ENCODE measurements at places on chromosomes 7 and 10.
A peak's percentile ranks its signal among the peaks of the same experiment; 100 is the strongest.

DNA sequence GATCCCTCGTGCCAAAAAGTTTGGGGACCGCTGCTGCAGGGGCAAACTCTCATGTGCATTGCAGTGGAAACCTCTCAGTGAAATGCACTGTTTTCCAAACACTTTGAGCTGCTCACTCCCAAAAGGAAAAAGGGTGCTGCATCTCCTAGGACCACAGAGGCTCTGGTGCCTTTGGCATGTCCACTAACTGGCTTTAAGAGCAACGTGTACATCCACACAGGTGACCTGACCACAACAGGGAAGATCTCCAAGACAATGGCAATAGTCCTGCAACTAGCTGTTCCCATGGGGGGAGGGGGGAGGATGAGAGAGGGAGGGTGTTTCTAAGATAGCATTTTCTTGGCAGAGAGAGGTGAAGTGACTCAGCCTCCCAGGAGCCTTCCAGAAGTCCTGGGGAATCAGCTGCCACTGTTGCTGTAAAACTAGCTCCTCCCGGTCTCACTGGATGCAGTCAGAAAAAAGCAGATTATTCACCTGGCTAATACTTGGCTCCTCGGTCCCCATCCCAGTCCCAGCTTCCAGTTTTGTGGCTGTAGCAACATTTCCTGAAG is 181.7 kb downstream of the HECW1 start:
- no peak for DNase-seq

DNA sequence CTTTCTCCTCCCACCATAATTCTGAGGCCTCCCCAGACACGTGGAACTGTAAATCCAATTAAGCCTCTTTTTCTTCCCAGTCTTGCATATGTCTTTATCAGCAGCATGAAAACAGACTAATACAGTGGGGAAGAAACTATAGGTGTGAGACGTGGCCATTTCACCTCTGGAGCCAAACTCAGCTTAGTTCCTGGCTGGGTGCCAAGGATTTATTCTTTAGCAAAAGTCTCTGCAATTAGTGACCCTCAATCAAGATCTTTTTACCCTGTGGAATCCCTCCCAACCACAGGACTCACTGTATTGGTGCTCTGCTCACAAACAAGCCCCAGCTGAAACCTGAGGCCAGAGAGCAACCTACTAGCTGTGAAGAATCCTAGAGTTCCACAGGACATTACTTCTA is 28.1 kb upstream of the SFTPD start:
- DNase-seq, result peak; percentile 4

- no peak for DNase-seq
These were observed 12.2 kb downstream of the TAS2R60 start for GRCh38 chr7:143455491-143455890.

DNA sequence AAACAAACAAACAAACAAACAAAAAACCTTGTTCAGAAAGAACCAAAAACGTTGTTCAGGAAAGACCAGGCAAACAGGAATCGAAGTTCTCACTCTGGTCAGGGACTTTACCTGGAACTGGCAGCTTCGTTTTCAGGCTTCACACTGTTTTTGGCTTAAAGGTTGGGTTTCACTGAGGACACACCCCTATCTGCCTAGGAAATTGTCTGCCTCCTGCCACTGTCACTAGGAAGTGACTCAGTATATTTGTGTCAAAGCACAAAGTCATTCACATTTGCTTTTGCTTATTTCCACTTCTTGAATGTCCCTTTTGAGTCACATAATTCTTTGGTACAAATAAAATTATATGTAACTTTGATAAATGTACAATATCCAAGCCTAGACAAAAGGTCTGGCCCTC is 37.9 kb downstream of the PNLIPRP3 start:
- DNase-seq, result no peak

DNA sequence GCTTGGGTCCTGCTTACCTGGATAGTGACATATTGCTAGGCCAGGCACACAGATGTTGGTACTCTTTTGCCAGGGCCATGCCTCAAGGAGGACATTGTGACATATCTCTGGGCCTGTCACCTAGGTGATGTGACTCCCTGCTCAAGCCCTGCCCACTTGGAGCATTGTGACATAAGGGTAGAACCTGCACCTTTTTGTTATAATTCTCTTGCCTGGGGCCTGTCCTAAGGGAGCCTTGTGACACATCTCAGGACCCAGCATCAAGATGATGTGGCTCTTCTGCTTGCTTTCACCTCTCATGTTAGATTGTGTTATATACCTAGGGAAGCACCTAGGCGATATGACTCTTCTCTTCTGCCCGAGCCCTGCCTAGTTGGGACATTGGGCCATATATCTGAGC is 57.4 kb downstream of the ZNF736 start:
- DNase-seq, result no peak

DNA sequence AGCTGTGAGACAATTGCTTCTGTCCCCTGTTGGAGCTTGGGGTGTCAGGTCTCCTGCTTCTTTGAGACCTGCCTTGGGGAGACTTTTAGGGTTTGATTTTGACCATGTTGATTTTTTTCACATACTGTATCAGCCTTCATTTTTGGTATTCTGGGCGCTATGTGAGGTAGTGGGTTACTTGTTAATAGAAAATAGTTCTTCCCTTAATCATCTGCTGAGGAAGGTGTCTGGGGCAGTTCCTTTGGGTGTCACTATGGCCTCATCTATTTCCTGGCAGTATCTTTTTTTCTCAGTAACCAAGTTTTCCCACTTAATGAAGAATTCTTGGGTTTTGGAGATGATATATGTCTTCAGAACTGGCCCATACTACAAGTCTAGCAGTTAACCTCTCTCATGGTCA is 4.6 kb upstream of the NOLC1 start:
- no peak for DNase-seq

GRCh38 chr10:75717126-75717916 is 285.9 kb downstream of the LRMDA start:
- DNase-seq, result peak; percentile 14

DNA sequence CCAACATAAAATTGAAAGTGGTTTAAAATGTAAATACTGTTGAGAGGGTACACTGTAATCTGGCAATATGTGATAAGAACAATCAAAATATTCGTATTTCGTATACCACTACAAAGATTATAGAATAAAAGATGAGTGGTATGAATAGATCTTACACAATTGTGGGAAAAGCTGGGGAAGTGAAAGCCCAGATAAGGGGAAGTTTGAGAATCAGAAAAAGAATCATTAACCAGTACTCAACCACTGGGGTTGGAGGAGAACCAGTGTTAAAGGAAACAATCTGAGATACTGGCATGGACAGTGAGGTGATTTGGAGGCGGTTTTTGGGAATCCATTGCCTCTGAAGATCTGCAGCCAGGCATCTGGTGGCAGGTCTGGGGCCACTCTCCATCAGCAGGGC is 59.7 kb upstream of the CDK14 start:
- DNase-seq, result no peak

DNA sequence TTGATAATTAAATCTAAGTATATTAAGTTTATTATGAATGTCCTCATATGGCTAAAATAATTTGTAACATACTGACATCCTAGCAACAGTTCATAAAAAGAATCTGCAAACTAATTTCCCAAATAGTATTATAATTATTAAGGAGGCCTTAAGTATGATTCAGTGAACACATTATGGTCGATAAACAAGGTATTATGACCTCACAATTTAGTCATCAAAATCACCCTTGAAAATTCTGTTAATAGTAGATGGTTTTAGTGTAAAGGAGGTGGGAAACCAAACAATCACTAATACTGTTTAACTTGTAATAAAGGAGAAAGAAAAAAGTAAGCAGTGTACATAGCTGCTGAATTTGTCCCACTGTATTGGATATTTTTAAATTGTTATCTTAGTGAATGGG is 2.1 kb downstream of the ETV1 start:
- DNase-seq, result no peak

DNA sequence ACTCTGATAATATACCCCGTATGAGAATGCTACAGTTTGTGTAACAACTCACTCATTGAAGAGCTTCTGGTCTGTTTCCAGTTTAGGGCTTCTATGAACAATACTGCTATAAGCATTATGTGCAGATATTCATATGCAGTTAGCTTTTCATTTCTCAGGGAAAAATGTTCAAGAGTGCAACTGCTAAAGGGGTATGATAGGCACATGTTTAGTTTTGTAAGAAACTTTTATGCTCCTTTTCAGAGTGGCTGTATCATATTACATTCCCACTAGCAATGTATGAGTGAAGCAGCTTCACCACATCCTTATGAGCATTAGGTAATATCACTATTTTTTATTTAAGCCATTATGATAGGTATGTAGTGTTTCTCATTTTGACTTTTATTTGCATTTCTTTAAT is 182.6 kb upstream of the CXCL12 start:
- DNase-seq, result no peak

DNA sequence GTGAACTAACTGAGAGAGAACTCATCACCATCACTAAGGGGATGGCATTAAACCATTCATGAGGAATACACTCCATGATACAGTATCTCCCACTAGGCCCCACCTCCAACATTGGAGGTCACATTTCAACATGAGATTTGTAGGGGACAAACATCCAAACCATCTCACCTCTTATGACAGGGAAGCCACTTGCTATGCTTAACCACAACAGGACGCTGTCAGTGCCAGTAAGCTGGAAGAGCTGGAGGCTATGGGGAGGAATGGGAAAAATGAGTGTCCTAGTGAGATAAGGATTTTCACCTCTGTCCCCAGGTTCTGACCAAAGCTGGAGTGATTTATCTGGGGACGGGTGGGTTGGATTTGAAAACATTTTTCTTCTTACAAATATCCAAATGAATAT is 17.6 kb downstream of the PLCE1 start:
- no peak for DNase-seq

DNA sequence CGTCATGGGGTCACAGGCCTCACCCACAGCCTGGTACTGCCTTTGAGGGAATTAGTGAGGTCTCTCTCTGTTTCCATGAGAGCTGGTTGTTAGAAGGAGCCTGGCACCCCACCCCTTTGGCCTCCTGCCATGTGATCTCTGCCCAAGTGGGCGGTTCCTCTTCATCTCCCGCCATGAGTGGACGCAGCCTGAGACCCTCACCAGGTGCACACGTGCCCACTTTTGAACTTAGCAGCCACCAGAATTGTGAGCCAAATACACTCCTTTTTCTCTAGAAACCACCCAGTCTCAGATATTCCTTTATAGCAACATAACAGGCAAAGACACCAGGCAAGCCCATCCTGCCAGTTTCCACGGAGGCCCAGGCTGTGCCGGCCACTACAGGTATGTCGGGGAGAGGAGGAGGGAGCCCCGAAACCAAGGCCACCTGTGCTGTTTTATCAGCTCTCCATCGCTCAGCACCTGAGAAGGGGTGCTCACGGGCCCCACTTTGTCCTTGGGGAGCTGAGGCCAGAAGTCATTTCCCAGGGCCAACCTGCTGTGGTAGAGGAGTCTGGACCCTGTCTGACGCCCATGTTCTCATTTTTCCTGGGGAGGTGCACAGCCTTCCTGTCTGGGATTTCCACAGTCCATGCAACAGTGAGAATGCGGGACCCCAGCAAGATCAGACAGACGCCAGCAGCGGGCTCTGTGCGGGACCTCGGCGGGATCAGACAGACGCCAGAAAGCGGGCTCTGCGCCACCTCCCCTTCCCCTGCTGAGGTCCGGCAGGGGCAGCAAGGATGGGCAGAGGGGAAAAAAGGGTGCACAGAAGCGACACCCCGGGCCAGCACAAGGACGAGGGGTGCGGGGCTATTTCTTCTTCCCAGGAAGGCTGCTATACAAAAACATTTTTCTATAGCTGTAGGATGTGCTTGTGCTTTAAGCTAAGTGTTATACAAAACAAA is 220.5 kb downstream of the ELFN1 start:
- no peak for DNase-seq

GRCh38 chr7:1829111-1829510 is 159.0 kb downstream of the ELFN1 start:
- DNase-seq, result no peak

- no peak for DNase-seq
These were observed 62.8 kb downstream of the TACC2 start for GRCh38 chr10:122051609-122052385.

DNA sequence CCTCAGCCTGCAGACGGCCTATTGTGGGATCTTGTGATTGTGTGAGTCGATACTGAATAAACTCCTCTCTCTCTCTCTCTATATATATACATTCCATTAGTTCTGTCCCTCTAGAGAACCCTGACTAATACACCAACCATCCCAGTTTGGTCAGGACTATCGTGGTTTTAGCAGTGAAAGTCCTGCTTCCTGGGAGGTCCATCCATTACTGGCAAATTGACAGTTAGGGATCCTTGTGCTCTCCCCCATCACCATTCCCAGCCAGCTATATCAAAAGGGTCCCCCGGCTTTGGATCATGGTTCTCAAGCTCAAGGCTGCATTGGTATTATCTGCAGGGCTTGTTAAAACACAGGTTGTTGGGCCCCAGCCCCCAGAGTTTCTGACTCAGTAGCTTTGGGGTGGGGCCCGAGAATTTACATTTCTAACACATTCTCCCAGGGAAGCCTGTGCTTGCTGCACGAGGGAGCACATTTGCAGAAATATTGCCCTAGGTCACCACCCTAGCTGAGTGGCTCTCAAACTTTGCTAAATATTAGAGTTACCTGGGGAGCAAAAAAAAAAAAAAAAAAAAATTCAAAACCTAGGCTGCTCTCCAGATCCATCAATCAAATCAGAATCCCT is 899.1 kb upstream of the AUTS2 start:
- DNase-seq, result no peak

- no peak for DNase-seq
These were observed 32.0 kb upstream of the STRIP2 start for GRCh38 chr7:129401967-129402860.
